ENCODE measurements at places on chromosomes 7 and 10.

- no peak for DNase-seq
These were observed 33.7 kb upstream of the TNRC18 start for GRCh38 chr7:5457245-5457735.

DNA sequence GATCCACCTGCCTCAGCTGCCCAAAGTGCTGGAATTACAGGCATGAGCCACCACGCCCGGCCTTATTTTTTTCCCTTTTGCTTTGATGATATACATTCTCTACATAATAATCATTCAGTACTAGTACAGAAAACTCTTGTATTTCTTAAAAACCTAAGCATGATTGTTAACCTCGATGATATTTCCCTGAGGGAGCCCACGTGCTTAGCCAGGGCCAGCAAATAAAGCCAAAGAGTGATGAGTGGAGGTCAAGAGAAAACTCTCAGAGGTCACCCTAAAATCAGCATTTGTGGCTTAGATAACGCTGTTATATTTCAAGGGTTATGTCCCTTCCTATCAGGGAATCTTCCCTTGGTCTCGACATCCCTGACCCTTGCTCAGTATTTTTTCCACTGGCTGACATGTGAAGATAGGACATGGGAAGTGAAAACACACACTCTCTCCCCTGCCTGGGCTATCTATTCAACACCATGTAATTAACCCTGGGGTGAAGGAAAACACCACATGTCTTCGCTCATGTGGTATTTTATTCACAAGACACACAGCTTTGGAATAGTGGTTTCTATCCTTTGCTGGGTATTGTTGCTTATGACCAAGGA, 12.6 kb downstream of the FAM200A start:
- no peak for DNase-seq

- no peak for DNase-seq
These were observed 228.5 kb upstream of the NEBL start for GRCh38 chr10:21125471-21126228.

- DNase-seq, result no peak
These were observed 128.2 kb downstream of the AKR1D1 start for GRCh38 chr7:138204285-138204981.

GRCh38 chr7:28200598-28200997, 20.0 kb upstream of the JAZF1 start:
- no peak for DNase-seq

DNA sequence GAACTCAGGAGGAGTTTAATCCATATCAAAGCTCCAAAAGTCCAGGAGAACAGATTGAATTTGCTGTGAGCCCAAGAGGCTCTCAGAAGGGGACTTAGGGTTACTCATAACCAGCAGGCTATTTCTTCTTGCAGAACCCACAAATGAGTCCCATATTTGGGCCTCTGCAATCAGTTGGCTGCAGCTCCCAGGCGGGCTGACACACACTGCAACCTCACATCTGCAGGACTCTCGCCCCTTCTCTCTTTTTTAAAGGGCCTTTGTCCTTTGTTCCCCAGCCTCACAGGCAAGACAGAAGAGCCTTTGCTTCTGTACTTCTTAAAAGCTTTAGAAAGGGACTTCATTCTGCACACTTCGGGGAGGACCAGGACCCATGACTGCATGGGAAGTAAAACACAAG, 26.7 kb downstream of the CREB3L2 start:
- no peak for DNase-seq

GRCh38 chr10:117374506-117375359, 507 bp downstream of the PDZD8 start:
- no peak for DNase-seq

DNA sequence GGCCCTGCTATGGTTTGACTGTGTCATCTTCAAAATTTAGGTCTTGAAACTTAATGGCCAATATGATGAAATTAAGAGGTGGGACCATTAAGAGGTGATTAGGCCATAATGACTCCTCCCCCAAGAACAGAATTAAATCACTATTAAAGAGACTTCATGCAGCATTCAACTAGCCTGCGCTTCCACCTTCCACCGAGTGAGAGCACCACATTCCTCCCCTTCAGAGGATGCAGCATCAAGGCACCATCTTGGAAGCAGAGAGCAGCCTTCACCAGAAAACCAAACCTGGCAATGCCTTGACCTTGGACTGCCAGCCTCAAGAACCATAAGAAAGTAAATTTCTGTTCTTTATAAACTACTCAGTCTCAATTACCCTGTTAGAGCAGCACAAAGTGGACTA, 371.1 kb upstream of the NFE2L3 start:
- DNase-seq, result no peak

- no peak for DNase-seq
These were observed 56.9 kb downstream of the NEUROG3 start for GRCh38 chr10:69516316-69516715.

DNA sequence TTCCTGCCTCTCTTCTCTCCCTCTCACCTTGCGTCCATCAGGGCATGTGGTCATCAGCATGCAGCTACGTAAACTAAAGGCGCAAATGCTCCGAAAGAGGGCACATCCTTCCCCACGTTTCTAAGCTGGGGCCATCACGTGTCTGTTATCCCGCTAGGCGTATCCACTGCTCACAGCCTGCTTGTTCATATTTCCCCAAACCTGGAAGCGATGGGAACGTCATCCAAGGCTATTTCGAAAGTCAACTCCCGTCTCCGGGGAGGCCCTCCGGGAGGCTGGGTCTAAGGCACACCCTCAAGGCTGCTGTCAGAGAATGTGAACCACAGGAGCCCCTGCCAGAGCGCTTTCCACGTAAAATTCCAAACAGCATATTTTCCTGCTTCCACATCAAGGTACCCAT, 199.2 kb downstream of the DIP2C start:
- no peak for DNase-seq

DNA sequence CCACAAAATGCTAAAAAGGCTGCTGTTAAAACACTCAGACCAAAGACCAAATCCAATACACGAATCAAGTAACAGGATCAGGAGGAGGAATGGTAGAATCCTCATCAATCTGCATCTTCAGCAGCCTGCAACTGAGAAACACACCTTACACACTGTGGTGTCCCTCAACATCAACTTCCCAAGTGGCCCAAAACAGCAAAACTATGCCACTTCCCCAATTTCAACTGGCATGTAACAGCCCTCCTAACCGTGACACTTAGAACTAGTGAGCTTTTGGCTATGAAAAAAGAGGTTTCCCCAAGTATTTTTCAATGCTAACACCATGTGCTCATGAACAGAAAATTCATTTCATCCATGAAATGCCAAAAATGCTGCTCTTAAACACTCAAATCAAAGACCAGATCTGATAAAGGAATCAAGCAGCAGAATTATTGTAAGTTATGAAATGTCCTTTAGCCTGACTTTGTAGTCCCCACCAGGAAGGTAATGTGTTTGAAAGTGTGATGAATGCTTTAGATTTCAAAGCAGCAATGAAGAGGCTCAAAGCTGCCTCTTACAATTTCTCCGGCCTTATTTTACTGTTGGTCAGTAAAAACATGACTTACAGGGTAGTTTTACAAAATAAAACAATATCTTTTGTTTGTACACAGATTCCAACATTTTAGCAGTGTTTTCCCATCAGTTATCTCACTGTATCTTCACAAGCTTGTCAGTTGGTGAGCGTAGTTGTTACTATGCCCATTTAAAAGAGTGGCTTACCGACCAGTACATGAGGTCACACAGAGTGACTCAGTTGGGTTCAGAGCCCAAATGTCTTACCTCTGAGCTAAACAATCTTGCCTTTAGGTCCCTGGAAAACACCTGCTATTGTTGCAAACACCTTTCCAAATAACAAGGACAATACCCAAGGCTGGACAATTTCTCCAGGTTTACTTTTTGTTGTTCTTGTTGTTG, 65.7 kb upstream of the ASAH2 start:
- no peak for DNase-seq

DNA sequence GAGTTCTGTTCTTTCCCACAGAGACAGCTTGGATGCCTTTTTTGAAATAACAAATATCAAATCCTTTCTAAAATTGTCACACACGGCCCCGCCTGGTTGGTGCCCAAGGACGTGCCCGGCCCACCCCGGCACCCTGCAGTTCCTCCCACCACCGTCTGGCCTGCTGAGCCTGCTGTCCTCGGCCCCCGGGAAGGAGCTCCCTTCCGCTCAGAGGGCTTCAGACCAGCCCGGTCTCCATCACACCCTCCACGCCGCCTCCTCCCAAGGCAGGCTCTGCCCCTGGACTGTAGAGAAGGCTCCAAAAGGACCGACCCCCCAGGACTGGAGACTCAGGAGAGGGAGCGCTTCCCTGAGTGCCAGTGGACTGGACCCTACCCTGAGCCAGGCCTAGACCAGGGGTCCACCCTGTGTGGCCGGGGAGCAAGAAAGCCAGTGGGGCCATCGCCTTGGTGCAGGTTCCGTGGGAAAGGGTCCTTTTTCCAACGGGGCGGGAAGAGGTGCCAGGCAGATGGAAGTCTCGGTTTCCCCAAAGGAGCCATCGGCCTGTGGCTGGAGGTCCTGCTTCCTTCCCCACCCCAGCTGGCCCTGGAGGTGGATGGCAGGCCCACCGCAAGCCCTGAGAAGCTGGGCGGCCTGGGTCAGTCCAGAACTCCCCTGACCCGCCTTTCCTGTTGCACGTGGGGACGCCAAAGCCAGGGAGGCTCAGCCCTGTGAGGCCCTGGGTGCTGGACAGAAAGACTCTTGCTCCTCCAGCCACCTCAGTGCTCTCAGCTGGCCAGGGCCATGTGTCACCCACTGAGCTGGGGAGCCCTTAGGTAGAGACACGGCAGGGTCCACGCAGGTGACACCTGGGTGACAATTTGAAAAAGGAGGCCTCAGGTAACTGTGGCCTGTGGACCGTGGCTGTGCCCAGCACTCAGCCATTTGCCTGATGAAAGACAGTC, 69.8 kb downstream of the PWWP2B start:
- no peak for DNase-seq

- DNase-seq, result no peak
These were observed 422.8 kb downstream of the GLRX3 start for GRCh38 chr10:130558746-130559546.

DNA sequence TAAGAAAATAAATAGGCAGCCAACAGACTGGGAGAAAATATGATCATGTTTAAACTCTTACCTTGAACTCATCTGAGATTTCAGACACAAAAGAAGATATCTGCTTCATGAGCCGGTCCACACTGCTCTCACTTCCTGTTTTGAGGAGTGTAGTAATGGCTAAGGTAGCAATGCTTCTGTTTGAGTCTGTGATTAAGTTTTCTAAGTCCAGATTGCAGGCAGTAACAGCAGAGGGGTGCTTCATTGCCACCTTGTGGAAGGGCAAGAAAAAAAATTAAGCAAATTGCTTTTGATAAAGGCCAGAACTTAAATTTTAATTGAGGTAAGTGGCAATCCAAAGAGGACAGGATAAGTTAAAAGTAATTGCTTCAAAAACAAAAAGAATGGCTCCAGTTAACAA, 69.1 kb downstream of the MEST start:
- no peak for DNase-seq

DNA sequence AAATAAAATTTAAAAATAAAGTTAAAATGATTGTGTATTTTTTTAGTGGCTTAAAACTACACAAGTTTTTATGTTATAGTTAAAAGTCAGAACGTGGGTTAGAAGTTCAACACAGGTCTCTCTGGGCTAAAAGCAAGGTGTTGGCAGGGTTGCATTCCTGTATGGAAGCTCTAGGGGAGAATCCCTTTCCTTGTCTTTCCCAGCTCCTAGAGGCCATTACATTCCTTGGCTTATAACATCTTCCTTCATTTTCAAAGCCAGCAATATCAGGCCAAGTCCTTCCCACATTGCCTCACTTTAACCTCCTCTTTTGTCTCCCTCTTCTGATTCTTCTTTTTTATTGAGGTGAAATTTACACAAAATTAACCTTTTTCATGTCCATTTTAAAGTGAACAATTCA, 52.4 kb upstream of the EEPD1 start:
- DNase-seq, result no peak

DNA sequence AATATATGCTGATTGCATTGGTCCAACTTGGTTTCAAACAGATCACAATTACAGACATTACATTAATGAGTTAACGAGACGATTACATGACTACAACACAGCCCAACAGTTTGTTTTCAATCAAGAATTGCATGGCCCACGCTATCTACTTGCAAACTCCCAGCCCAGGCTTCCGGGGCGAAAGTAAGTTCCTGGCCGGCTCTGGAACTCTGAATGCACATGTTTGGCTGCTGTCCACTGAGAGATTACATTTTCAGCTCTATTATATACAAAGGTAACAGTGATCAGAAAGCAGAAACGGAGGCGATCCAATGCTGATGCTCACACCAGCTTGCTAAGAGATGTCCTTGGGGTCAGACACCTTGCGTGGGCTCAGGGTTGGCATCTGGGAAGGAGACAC, 206.3 kb downstream of the FANK1 start:
- DNase-seq, result no peak

DNA sequence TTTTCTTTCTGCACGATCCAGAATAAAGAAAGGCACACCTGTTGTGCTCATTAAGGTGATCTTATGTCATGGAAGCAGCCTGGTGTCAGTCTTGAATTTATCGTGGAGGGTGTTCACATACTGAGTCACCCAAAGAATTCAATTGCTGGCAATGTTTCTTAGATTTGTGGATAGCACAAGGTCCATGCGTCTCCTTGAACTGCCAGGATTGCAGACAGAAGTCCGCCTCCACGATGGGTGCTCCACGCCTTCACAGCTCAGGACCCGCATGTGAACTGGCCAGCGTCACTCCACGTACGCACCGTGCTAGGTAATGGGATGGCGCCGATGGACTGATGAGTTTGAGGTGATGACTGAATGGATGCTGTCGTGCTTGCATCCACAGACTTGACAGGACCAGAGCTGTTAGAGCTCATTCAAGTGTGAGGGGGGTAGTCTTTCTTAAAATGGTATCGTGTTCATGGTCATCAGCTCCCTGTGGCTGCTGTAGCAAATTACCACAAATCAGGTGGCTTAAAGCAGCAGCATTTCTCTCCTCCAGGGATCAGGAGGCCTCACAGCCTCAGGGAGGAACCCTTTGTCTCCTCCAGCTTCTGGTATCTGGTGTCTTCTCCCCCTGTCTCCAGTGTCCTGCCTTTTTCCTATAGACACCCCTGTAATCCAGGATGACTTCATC, 65.4 kb upstream of the DNAJB6 start:
- DNase-seq, result no peak

Data from T-helper 1 cell (primary cell).